ENCODE measurements at places on chromosomes 2 and 18.

DNA sequence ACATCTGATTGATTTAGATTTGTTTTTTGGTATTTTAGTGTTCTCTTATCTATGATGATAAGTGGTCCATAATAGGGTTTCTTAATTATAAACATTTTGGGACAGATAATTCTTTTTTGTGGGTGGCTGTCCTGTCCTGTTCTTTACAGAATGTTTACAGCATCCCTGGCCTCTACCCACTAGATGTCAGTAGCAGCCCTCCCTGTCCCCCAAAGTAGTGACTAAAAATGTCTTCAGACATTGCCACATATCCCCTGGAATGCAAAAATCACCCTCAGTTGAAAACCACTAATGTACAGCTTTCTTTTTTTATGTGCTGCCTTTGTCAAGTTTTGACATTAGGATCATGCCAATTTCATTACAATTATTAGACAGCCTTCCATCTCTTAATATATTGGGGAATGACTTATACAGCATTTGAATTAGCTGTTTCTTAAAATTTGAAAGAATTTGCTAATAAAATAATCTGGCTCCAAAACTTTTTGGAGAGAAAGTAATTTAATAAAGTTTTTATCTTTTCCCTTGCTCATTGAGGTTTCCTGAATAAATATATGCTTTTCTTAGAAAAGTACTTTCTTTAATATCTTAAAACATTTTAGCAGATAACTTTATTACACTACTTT, 19.5 kb downstream of the WIPF1 start:
- DNase-seq, result no peak

GRCh38 chr2:231530099-231531011, at the start of gene NMUR1:
NMUR1 (minus strand) TSS chr2:231530445; CDS start chr2:231530361, 84 bp downstream.
- DNase-seq, result no peak

DNA sequence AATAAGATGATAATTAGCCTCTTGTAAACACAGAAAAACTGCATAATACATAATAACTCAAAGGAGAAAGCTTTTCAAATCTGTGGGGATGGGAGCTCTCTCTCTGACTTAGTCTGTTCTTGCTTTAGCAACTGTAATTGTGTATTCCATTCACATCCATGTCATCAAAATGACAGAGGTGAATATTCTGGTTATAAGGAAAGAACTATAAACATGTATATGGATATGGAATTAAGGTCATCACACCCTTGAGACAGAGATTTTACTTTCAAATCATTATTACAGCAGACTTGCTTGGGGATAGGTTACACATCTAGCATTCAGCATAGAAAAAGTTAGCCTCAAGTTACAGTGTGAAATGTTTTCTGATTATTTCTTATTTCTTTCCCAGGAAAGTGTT, 497.7 kb downstream of the LRP1B start:
- no peak for DNase-seq

GRCh38 chr2:45833968-45834344, 182.5 kb downstream of the PRKCE start:
- no peak for DNase-seq

DNA sequence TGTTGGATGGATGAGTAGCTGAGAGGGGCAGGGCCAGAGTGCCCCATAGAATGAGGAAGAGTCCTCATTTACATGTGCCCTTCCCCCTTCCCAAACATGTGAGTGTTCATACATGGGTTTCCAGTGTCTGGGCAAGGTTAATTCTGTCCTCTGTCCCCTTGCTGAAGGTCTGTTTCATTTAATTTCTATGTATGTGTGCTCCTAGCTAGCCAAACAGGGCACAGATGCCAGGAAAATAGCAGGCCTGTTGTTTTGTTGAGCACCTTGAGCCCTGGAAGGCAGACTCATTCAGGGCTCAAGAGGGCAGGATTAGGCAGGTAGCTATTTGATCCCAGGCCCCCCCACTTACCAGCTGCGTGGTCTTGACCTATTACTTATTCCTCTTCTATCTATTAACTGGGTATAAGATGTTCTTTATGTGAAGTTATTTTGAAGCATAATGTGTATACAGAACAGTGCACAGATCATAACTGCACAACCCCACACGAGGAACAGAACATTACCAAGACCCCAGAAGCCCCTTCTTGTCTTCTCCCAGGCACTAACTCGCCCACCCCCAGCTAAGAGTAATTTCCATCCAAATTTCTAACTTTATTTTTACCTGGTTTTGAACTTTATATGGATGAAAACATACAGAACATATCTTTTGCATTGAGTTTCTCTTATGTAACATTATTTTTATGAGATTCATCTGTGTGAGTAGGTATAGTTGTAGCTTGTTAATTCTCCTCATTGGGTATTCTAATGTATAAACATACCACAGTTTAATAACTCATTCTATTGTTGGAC, 164.3 kb downstream of the RPIA start:
- DNase-seq, result no peak

- DNase-seq, result no peak
These were observed 194.0 kb downstream of the NDUFA10 start for GRCh38 chr2:239831001-239831731.

- DNase-seq, result no peak
These were observed 219.0 kb downstream of the MYO3B start for GRCh38 chr2:170396799-170397459.

GRCh38 chr2:119826370-119826961, 66.7 kb downstream of the PTPN4 start:
- no peak for DNase-seq

- DNase-seq, result no peak
These were observed 5.3 kb downstream of the RNF138 start for GRCh38 chr18:32096946-32097345.

DNA sequence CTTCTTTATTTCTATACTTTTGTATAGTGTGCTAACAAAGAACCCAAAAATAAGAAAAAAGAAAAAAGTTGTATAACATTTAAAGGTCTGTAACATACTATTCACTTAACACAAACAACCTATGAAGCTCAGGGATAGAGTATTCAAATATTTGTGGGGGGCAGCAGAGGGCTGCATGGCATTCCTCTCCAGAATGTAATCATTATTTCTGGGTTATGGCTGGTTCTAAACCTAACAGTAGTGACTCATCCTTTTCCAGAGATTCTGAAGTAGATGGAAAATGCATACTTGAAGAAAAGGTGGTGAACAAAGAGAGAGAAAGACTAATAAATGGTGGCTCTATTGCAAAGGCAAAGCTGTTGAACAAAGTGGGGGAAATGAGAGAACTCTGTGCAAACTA, 249.4 kb downstream of the NRXN1 start:
- DNase-seq, result no peak

GRCh38 chr2:207108440-207108839, 57.3 kb downstream of the KLF7 start:
- no peak for DNase-seq

GRCh38 chr2:127658146-127658545, 12.2 kb downstream of the GPR17 start:
- no peak for DNase-seq

- DNase-seq, result no peak
These were observed 21.9 kb upstream of the USP14 start for GRCh38 chr18:136433-136832.

GRCh38 chr18:32368991-32369390, 101.7 kb downstream of the GAREM1 start:
- DNase-seq, result no peak

DNA sequence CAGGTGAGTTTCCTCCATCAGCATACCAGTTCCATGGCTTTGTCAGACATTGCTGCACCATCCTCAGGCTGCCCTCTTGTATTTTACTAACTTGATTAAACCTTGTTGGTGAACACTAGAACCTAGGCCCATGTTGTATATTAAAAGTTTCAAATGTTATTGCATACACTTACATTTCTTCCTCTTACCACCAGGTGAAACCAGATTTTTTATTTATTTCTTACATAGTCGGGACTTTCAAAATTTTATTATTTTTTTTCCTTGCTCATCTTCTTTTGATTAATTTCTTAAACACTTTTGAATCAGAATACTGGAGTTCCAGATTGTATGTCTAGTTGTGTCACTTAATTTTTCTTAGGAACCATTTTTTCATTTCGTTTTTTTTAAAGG, 5.9 kb downstream of the CERS6 start:
- DNase-seq, result no peak

DNA sequence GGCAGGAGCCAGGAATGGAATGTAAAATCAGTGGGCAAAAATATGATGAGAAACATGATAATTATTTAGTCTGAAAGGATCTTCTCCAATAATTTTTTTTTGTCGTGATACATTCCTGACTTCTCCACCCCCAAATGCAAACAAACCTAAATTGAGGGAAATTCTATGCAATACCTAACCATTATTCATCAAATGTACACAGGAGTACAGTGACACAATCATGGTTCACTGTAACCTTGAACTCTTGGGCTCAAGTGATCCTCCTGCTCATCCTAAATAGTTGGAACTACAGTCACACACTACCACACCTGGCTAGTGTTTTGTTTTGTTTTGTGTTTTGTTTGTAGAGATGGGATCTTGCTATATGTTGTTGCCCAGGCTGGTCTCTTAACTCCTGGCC, 46.5 kb downstream of the RAB10 start:
- DNase-seq, result peak; percentile 36

- DNase-seq, result no peak
These were observed 107.4 kb upstream of the KCTD1 start for GRCh38 chr18:26655525-26656430.

DNA sequence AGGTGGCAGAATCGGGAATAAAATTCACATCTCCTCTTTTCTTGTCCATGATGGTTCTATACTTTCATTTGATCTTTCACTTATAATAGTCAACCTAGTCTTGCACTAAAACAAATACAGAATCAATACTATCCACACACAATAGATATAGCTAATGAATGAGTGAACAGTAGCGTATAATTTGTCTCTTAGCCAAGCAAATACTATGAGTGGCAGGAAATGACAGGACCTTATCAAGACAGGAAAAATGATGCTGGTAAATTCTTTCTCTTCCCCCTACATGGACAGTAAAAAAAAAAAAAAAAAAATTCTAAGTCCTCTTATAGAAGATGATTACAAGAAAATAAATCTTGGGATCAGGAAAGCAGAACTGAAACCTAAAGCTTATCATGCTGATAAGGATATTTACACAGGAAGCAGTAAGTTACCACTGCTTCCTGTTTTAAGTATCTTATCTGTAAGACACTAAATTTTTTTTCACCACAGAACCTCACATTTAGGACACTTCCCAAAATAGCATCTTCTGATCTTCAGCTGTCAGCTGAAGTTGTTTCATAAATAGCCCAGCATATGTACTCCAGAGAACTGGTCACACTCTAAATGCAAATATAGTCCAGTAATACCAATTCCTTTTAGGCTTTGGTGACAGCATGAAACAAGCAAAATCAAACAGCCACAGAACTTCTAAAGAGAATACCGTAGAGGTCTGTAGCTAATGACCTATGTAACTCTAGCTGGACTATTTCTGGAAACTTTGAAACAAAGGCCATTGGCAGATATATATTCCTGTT, 27.0 kb downstream of the IRS1 start:
- no peak for DNase-seq

- DNase-seq, result no peak
These were observed 69.7 kb upstream of the ALK start for GRCh38 chr2:29991086-29991485.
